ENCODE measurements at places on chromosomes 16 and 17.

- no peak for DNase-seq
These were observed 2.4 kb downstream of the HDAC5 start for GRCh38 chr17:44120851-44121605.

DNA sequence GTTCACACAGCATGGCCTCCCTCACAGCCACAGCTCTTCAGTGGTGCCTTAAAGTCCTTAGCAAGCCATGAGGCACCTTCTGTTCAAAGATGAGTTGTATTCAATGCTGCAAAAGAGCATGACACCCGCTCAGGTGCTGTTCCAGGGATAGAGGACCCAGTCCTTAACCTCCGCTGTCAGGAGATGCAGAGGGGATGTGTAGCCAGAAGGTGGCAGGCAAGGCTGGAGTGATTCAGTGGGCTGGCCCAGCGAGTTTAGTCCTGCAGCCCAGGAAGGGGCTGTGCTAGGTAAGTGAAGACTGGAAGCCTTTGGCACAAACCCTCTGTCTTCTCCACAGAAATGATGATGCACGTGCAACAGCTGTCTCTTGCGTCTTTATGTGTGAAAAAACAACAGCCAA, 25.0 kb upstream of the ADAM11 start:
- DNase-seq: no peak

DNA sequence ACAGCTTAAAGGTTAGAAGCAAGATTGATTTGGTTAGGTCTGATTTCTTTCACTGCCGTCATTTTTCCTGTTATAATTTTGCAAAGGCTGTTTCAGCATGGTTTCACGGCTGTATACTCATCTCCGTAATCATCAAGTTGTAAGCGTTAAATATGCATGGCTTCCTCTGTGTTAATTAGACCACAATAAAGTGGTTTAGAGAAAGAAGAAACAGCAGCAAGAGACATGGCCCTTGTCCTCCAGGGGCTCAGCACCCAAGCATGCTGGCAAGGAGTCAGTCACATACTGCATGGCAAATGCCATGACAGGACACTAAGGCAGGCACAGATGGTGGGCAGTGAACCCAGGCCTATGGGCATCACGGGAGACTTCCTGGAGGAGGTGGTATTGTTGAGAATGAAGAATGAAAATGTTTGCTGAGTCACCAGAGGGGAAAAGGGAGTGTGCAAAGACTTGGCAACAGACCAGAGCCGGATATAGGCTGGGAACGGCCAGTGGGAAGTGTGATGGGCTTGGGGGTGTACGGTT, 61.4 kb upstream of the PLCG2 start:
- no peak for DNase-seq

- no peak for DNase-seq
These were observed 35.8 kb upstream of the SNN start for GRCh38 chr16:11632455-11632939.

- no peak for DNase-seq
These were observed 13.9 kb downstream of the NTN1 start for GRCh38 chr17:9035249-9035648.

DNA sequence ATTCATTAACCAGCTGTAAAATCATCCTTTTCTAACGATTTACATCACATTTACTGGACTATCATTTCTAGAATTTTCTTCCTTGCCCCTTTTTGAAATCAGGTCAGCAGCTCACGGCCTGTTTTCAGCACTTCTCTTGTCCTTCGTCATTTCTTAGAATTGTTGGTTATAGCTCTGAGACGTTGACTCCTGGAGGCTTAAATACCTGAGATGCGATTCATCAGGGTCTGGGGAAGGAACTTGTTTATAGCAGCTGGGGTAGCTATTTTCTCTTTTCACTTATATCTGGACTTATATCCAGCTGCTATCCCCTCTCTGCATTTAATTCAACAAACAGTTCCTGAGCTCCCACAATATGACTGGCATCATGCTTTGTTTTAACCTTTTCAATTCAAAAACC, 338.7 kb upstream of the TNRC6C start:
- no peak for DNase-seq

DNA sequence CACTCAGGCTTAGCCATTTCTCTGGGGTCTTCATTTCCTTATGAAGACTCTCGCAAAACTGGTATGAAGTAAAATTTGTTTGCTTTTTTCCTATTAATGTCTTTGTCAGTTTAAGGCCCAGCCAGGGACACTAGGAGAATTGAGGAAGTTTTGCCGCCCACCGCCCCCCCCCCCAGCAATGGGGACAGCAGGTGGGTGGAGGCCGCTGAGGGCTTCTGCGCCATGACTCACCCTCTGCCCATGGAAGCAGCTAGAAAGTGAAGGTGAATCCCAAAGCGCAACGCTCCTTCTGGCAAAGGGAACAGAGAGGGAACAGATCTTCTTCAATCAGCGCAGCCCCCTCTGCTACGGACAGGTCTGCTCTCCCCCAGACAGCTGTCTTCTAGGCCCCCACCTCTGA, 49.7 kb downstream of the MARF1 start:
- DNase-seq: no peak

GRCh38 chr17:32192379-32192778, 50.1 kb downstream of the RHOT1 start:
- no peak for DNase-seq

DNA sequence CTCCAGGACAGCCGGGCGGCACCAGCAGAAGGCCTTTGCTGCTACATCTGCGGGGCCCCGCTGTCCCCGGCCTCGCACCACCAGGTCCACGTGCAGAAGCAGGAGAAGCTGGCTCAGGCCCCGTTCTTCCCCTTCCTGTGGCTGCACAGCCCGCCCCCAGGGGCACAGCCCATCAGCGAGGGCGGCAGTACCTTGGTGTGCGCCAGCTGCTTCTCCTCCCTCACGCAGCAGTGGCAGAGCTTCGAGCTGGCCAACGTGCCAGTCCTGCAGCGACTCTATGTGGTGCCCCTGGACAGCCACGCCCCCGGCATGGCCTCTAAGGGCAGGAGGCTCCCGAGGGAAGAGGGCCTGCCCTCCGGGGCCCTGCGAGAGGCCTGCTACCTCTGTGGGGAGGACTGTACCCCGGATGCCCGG, 58.3 kb upstream of the CIBAR2 start:
- DNase-seq: no peak

GRCh38 chr16:22174642-22175041, 12.3 kb downstream of the SDR42E2 start:
- no peak for DNase-seq

Measured in stimulated activated naive CD4-positive, alpha-beta T cell (primary cell).